Transverse colon (tissue), 4 donors: ENCODE measurements at places on chromosomes 6 and 20. TPM values are rescaled to one million over a fixed set of nuclear protein-coding genes. Genes with fewer than 3 reads are reported as not detected.

- no peaks in the 10 kb centered on the region for H3K4me1 ChIP-seq
- H3K27me3 ChIP-seq, result no peaks in the 10 kb centered on the region
- peak overlapping the region; percentile 43 for H3K27ac ChIP-seq
These were observed 8.6 kb upstream of the LY6G5C start for GRCh38 chr6:31689249-31690110.

- peaks cover 6% of the 10 kb centered on the region for H3K27me3 ChIP-seq
- no peak overlapping the region for H3K27ac ChIP-seq
- no peak overlapping the region for H3K4me3 ChIP-seq
- H3K4me1 ChIP-seq, result no peaks in the 10 kb centered on the region
- DNase-seq, result no peak
- no peaks in the 10 kb centered on the region for H3K36me3 ChIP-seq
These were observed 5.0 kb upstream of the CAP2 start for GRCh38 chr6:17388365-17388764.

DNA sequence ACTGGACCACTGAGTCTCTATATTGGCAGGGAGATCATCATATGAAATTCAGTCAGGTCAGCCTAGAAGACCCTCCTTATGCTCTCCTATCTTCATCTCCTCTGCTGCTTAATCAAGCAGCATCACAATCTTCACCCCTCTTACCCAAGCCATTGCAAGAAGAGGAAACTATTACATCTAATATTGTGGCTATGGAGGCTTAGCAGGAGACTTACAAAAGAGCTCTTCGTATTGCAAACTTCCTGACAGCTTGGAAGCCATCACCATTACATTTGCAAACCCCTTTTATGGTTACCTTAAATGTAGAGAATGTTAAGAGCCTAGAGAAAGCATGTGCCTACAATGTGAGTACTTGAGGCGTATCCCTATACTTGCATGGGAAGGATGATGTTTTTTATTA lies 87.2 kb upstream of the STXBP5 start:
- no peak overlapping the region for H3K4me3 ChIP-seq
- H3K27ac ChIP-seq, result no peak overlapping the region
- DNase-seq, result no peak
- H3K27me3 ChIP-seq, result no peaks in the 10 kb centered on the region
- H3K4me1 ChIP-seq, result peaks cover 11% of the 10 kb centered on the region

GRCh38 chr6:83019741-83020140 lies 45.9 kb downstream of the UBE3D start:
- DNase-seq, result no peak
- H3K4me3 ChIP-seq, result no peak overlapping the region
- H3K4me1 ChIP-seq, result no peaks in the 10 kb centered on the region
- no peak overlapping the region for H3K27ac ChIP-seq

Gene LKAAEAR1
- not detected for total RNA-seq

Gene DPPA5
- total RNA-seq, result not detected

Gene OR2H2
- not detected for total RNA-seq

DNA sequence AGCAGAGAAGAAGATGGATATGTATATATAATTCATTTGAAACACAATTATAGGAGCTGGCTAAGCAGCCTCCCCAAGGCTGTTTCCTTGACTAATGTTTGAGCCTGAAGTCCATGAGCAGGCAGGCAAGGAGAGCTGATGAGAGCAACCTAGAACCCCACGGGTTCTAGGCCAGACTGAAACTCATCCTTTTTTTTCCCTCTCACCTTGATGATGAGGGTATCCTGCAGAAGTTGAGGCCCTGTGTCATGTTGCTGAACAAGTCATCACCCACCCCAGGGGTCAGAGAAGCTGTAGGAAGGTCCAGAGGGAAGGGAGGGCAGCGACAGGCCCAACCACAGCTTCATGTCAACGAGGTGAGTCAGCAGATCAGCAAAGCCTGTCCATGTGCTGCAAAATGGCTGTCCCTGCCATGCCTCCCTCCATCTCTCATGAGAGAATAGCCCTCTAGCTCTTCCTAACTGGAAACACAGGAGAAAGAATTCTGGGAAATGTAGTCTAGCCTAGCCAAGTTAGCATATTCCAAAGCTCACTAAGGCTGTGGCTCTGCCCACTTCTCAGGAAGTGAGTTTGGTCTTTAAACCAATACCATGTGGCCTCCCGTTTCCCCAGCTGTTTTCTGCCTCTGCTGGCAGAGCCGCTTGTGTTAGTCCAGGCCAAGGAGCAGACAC lies 91.3 kb upstream of the DTNBP1 start:
- no peaks in the 10 kb centered on the region for H3K4me1 ChIP-seq
- no peaks in the 10 kb centered on the region for H3K27me3 ChIP-seq
- H3K27ac ChIP-seq, result no peak overlapping the region
- H3K36me3 ChIP-seq, result no peaks in the 10 kb centered on the region

GRCh38 chr6:21752054-21752811 lies 158.7 kb downstream of the SOX4 start:
- H3K27ac ChIP-seq, result no peak overlapping the region
- no peak overlapping the region for H3K4me3 ChIP-seq
- H3K27me3 ChIP-seq, result no peaks in the 10 kb centered on the region
- H3K4me1 ChIP-seq, result peaks cover 23% of the 10 kb centered on the region
- no peaks in the 10 kb centered on the region for H3K36me3 ChIP-seq

GRCh38 chr6:2871102-2871501 lies 29.4 kb upstream of the SERPINB1 start:
- no peak for DNase-seq
- no peaks in the 10 kb centered on the region for H3K36me3 ChIP-seq
- H3K27ac ChIP-seq, result no peak overlapping the region
- H3K4me3 ChIP-seq, result no peak overlapping the region
- peaks cover 11% of the 10 kb centered on the region for H3K4me1 ChIP-seq

DNA sequence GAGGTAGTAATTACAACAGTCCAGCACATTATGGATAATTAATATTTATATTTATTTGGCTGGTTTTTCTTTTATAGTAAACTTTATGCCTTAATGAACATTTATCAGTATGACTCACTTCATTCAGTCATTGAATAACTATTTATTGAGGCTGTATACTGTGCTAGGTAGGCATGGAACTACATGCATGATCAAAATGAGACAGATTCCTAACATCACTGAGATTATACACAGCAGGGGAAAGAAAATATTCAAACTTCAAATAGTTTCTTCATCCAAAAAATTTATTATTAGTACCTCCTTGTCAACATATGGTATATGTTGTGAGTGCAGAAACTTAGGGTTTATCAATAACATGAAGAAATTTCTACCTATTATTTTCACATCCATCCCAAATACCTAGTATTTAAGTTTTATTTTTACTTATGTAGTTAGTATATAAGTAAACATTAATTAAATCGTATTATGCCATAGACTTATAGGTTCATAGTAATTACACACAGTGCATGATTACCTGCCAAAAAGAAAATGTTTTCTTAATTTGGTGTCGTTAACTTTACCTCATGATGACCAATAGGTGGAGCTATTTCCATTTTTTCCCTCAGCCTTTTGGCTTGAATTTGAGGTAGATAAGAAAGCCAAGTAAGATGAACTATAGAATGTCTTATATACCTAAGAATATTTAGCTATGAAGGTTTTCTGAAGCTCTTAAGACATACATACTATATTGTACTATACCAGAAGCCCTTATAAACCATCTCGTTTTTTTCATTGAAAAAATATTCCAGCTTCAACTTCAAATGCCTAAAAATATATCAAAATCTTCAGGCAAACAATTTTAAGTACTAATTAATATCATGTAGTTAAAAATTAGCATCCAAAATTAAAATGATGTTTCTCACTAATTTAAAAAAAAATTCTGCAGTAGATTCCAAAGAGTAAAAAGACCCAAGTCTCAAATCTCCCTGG lies 12.5 kb upstream of the TMEM30A start:
- H3K4me1 ChIP-seq, result peaks cover 6% of the 10 kb centered on the region
- H3K4me3 ChIP-seq, result no peak overlapping the region
- no peaks in the 10 kb centered on the region for H3K36me3 ChIP-seq
- H3K27me3 ChIP-seq, result no peaks in the 10 kb centered on the region
- no peak overlapping the region for H3K27ac ChIP-seq

Gene ULBP1
- not detected for total RNA-seq

Gene PLCB4
- 20.6 TPM for total RNA-seq

DNA sequence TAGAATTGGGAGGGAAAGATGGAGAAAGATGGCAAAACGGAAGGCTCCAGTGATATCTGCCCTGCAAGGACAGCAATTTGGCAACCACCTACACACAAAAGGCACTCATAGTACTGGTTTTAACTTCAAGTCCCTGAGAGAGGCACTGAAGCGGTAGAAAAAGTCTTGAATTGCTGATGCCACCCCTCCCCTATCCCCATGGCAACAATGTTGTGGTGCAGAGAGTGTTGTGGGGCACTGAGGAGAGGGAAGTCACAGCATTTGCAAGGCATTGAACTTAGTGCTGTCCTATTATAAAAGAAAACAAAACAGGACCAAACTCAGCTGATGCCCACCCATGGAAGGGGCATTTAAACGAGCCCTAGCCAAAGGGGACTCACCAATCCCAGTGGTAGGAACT lies 343.7 kb downstream of the HAO1 start:
- no peak overlapping the region for H3K4me3 ChIP-seq
- H3K27ac ChIP-seq, result no peak overlapping the region
- no peaks in the 10 kb centered on the region for H3K36me3 ChIP-seq
- no peak for DNase-seq
- no peaks in the 10 kb centered on the region for H3K27me3 ChIP-seq

DNA sequence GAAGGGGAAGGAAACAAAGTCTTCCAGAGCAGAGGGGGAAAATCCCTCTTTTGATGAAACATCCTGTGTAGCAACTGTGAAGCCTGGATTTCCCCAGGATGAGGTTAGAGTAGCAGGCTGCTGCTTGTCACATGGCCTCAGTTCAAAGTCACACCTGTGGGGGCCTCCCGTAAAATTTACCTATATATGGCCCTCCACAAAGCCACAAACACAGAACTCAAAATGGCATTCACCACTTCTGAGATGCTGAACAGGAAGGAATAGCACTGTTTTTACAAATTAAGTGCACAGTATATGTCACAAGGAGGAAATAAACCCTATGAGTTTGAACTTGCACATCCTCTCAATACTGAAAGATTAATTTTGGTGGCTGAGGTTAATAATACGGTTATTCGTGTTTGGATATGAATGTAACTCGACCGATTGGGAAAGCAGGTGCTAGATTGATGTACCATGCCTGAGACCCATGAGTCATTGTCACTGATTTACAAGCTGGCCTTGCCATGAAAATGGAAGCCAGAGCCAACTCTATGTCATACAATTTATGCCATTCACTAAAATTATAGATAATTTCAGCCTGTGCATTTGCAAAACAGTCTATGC lies 70.6 kb downstream of the SGK1 start:
- H3K27ac ChIP-seq, result no peak overlapping the region
- H3K4me1 ChIP-seq, result peaks cover 22% of the 10 kb centered on the region
- H3K36me3 ChIP-seq, result no peaks in the 10 kb centered on the region
- H3K4me3 ChIP-seq, result no peak overlapping the region
- H3K27me3 ChIP-seq, result no peaks in the 10 kb centered on the region

GRCh38 chr20:51029556-51029955 lies 6.6 kb upstream of the KCNG1 start:
- H3K4me3 ChIP-seq, result no peak overlapping the region
- no peak overlapping the region for H3K27ac ChIP-seq
- H3K27me3 ChIP-seq, result peaks cover 64% of the 10 kb centered on the region

- no peaks in the 10 kb centered on the region for H3K27me3 ChIP-seq
- H3K4me1 ChIP-seq, result peaks cover 62% of the 10 kb centered on the region
- H3K4me3 ChIP-seq, result no peak overlapping the region
- no peak for DNase-seq
- peak overlapping the region; percentile 50 for H3K27ac ChIP-seq
These were observed 58.7 kb downstream of the KIF13A start for GRCh38 chr6:17928514-17929430.

DNA sequence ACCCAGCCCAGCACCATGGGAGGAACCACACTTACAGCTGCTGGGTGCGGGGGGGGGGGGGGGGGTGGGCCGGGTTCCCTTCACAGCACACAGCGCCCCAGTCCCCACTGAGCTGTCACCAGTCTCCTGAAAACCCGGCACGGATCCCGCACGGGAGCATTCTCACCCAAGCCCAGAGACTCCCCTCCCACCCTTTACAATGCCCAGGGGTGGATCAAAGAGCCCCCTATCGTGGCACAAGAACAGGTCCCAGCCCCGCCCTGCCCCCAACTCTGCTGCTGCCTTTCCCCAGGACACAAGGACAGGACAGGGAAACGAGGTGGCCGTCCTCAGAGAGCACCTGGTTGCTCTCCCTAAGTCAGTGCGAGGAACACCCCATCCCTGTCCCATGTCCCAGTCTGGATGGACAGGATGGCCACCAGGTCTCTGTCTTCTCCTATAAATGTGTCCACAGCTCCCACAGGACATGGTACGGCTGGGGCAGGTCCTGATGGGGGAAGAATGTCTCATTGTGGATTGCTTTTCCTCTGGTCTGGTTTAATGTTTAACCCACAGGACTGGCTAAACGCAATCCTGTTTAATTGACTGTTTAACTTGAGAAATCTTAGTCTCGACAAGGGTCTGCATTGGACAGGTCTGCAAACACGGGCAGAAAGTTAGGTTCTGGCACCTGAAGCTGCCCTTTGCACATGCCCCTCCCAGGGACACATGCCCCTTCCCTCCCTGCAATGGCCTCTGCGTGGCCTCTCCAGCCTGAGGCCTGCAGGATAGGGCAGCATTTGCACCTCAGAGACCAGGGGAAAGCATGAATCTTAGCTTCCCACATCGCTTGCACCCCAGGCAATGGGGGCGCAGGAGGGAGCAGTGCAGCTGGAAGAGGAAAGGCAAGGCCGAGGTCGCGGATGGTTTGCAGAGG lies 45.3 kb downstream of the DACT2 start:
- peak; percentile 69 for DNase-seq
- no peaks in the 10 kb centered on the region for H3K36me3 ChIP-seq
- peak overlapping the region; percentile 85 for H3K27ac ChIP-seq
- H3K4me3 ChIP-seq, result no peak overlapping the region
- H3K27me3 ChIP-seq, result no peaks in the 10 kb centered on the region
- H3K4me1 ChIP-seq, result no peaks in the 10 kb centered on the region

GRCh38 chr6:73180076-73180738 lies 45.1 kb downstream of the KHDC1L start:
- no peak for DNase-seq
- H3K27ac ChIP-seq, result no peak overlapping the region
- no peaks in the 10 kb centered on the region for H3K36me3 ChIP-seq
- H3K27me3 ChIP-seq, result no peaks in the 10 kb centered on the region

Gene HTR1B
- total RNA-seq, result not detected
